Dorsolateral prefrontal cortex (tissue), 122 donors: ENCODE measurements at places on chromosomes 16 and 17. TPM values are rescaled to one million over a fixed set of nuclear protein-coding genes. Genes with fewer than 3 reads are reported as not detected.

DNA sequence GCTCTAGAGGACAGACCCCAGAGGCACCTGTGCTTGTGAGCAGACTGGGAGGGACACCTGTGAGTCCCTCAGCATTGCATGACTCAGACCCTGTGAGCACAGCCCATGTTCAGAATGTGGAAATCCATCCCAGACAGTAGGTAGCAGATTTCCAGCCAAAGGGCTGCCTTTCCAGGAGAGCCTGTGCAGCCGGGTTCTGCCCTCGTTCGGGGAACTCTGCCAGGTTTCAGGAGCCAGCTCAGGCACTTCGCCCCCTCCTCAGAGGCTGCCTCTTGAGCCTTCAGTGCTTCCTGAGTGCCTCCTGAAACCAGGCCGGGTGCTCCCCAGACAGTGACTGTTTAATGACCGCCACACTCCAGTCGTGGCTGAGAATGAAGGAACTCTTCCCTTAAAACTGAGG, 23.3 kb upstream of the SDR42E2 start:
- no peak for DNase-seq

DNA sequence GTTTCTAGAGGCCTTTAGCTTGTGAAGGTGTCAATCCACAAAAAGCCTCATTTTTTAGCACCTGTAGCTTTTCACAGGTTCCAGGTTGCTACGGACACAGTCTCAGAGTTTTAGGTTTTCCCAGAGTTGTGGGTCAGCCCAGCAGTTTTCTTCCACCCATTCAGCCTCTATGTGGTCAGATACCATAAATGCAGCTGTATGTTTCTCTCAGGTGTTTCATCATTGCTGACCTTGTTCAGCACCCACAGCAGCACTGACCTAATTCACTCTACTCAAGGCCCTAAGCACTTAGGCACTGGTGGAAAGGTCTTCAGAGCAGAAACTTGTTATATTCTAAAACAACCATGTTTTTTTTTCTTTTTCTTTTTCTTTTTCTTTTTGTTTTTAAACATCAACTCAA, 15.0 kb upstream of the SPACA3 start:
- no peak for DNase-seq

DNA sequence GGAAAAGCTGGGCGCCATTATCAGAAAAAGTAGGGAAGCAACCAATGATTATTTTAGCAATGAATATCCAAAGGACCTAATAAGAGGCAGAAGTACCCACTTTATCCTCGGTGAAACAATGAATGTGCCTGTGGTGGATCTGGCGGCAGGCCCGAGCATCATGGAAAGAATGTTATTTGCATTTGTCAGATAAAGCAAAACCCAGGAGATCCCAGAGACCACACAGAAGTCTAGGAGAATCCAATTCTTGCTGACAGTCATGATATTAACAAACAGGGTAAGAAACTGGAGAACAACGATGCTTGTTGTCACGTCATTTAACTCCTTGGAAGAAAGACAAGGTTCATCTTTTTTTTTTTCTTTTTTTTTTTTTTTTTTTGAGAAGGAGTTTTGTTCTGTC, 12.0 kb upstream of the TNRC6A start:
- DNase-seq, result no peak

GRCh38 chr16:75250809-75251279, 580 bp downstream of the BCAR1 start:
- no peak for DNase-seq

DNA sequence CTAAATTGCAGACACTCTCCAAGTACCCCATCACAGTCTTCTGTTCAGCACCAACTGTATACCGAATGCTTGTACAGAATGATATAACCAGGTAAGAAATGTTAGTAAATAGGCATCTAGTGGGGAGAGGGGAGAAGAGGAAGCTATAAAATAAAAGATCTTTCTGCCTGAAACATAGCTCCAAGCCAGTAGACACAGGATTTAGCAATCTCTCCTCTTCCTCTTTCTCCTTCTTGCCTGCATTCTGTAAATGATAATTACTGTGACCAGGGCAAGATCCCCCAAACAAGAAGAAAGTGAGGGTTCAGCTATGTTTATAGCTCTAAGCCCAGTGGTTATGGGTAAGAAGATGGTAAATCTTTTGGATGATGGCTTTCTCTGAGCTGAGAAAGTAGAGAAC, 17.9 kb downstream of the ACSM3 start:
- DNase-seq, result no peak

DNA sequence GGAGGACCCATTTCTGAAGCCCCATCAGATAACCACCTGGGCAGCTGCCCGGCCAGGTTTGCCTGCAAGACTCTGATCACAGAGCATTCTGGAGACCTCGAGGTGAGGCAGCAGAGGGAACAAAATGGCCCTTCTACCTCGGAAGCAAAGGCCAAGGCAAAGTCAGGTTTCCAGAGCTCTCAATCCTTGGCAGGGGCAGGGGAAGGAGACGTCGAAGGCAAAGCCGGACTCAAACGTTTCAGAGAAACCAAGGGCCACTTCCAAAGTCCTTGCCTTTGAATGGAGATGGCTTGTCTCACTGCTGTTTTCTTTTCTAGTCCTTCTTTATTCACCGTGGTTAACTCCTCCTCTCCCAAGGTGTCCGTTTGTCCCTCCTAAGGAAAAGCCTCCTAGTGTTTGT, 355.3 kb downstream of the SOX9 start:
- DNase-seq, result no peak

DNA sequence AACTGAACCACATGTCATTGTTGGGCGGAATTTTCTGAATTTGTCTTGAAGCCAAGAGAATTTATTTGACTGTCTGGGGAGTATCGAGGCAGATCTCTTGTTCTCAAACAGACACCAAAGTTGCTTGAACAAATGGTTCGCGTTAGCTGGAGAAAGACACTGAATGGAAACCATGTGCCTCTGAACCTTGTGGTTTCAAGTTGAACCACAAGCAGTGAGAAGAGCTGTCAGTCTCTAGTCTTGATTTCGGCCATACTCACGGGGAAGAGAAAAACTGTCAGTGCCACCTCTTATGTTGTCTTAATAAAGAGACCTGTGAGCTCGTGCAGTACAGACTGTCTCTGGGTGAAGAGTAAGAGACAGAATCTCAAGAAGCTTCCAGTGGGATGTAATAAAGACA, 886.5 kb upstream of the SOX9 start:
- DNase-seq, result no peak

GRCh38 chr16:85908889-85909589, 10.1 kb downstream of the IRF8 start:
- no peak for DNase-seq

GRCh38 chr17:20103454-20104446, 94.6 kb downstream of the SPECC1 start:
- DNase-seq, result no peak

GRCh38 chr17:70987867-70988340, 818.6 kb downstream of the KCNJ2 start:
- DNase-seq, result no peak

TOP3A gene
- total RNA-seq, result 30.1 TPM

FXR2 gene
- total RNA-seq, result 69.9 TPM

HSPB9 gene
- not detected for total RNA-seq

CPHXL2 gene
- not detected for total RNA-seq

ENKD1 gene
- total RNA-seq, result 16.3 TPM

KIF18B gene
- total RNA-seq, result 0.51 TPM

GP1BA gene
- not detected for total RNA-seq
